Articular chondrocyte of knee joint (primary cell): ENCODE measurements at places on chromosomes 4 and X. TPM values are rescaled to one million over a fixed set of nuclear protein-coding genes. Genes with fewer than 3 reads are reported as not detected.

The NALF2 gene
- not detected in 2 replicates for total RNA-seq

The PPP2R2C gene
- under 0.01 and 0.13 TPM in 2 replicates for total RNA-seq

The SOWAHB gene
- not detected in 2 replicates for total RNA-seq

The SMIM31 gene
- total RNA-seq: 0.11 TPM in 1 of 2 replicates, not detected in the other

The FGFBP1 gene
- not detected in 2 replicates for total RNA-seq

The SPATA18 gene
- total RNA-seq: 10.7 and 26.6 TPM in 2 replicates

The PCSK1N gene
- total RNA-seq: 0.13 and 0.32 TPM in 2 replicates

The NLGN3 gene
- 0.22 and 0.26 TPM in 2 replicates for total RNA-seq

The EMCN gene
- total RNA-seq: 0.43 TPM in 1 of 2 replicates, not detected in the other

The USP9X gene
- total RNA-seq: 130 and 156 TPM in 2 replicates

The SPANXN3 gene
- not detected in 2 replicates for total RNA-seq

The STS gene
- 58.1 and 58.8 TPM in 2 replicates for total RNA-seq

The TMEM150C gene
- total RNA-seq: 1.2 and 5.4 TPM in 2 replicates

The MMAA gene
- total RNA-seq: 6.5 and 9.2 TPM in 2 replicates

The CD38 gene
- total RNA-seq: 0.11 and 0.13 TPM in 2 replicates

The KIF4A gene
- 6.9 and 10.4 TPM in 2 replicates for total RNA-seq

The AFM gene
- total RNA-seq: not detected in 2 replicates

The TXK gene
- 0.13 and 0.54 TPM in 2 replicates for total RNA-seq

The TEX13C gene
- total RNA-seq: not detected in 2 replicates

The ETDC gene
- total RNA-seq: not detected in 2 replicates

The IL1RAPL1 gene
- total RNA-seq: not detected in 2 replicates

The FRMPD4 gene
- total RNA-seq: 0.26 and 0.32 TPM in 2 replicates

The ZRSR2 gene
- total RNA-seq: 4.1 TPM in 2 replicates

The PTCHD1 gene
- not detected in 2 replicates for total RNA-seq

The NUDT11 gene
- total RNA-seq: 26.5 TPM in 2 replicates

The C4orf17 gene
- total RNA-seq: not detected in 2 replicates

The NEXMIF gene
- total RNA-seq: 0.32 and 0.39 TPM in 2 replicates

The ADH1A gene
- not detected in 2 replicates for total RNA-seq

The TRIM60 gene
- not detected in 2 replicates for total RNA-seq

The XAGE1A gene
- total RNA-seq: not detected in 2 replicates

The NDNF gene
- total RNA-seq: 35.4 and 39.5 TPM in 2 replicates

The CCNG2 gene
- 138 and 162 TPM in 2 replicates for total RNA-seq

The MAOA gene
- 6.1 and 7.6 TPM in 2 replicates for total RNA-seq

The NPNT gene
- total RNA-seq: 0.11 TPM in 1 of 2 replicates, not detected in the other

The IL21 gene
- not detected in 2 replicates for total RNA-seq

The CLTRN gene
- 0.32 and 0.52 TPM in 2 replicates for total RNA-seq

The SUPT20HL2 gene
- total RNA-seq: 0.11 TPM in 1 of 2 replicates, not detected in the other

The NEUROG2 gene
- under 0.01 TPM in 1 of 2 replicates, not detected in the other for total RNA-seq

The UFSP2 gene
- 49.1 and 52.3 TPM in 2 replicates for total RNA-seq

The CLCN3 gene
- total RNA-seq: 39.7 and 48.5 TPM in 2 replicates

The TMEM47 gene
- 106 and 137 TPM in 2 replicates for total RNA-seq
